ENCODE measurements at places on chromosomes 7 and 10.

GRCh38 chr10:12358863-12359564 lies 9.7 kb downstream of the CAMK1D start:
- DNase-seq, result no peak

DNA sequence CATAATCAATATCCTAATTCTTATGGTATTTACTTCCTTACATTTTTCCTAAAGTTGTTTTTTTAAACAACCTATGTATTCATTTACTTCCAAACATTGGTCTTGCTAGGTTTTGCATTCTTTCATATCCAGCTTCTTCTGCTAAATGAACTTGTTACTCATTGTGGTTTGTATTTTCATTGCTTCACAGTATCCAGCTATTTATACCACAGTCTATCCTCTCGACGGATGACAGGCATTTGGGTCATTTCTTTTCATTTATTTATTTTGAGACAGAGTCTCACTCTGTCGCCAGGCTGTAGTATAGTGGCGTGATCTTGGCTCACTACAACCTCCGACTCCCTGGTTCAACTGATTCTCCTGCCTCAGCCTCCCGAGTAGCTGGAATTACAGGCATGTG lies 66.8 kb downstream of the CCDC6 start:
- peak; percentile 72 for DNase-seq

- DNase-seq, result no peak
Measured at GRCh38 chr7:27189997-27190748, 5.1 kb upstream of the HOXA11 start.

DNA sequence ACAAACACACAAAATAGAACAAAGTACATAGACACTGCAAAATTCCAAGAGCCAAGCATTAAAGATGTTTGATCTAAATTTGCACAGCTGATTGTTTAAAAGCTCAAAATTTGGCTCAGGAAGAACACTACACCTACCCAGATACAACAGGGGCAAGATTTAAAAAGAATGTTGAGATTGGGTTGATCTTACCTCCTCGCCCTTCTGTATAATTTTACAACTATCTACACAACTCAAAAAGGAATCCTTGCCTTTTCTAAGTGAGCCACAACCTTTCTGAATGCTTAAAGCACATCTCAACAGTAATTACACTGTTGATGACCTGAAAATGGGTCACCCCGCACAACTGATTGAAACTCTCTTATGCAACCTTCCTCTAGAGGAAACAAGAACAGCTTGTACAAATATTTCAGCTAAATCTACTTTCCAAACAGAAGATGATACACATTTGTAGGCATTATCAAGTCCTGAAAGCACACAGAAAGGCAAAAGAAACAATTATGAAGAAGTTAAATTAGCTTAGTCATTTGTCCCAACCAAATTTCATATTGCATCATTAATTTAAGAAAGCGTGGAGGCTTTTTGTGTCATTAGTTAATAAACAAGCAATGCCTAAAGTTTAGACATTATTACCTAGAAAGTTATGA lies 75.5 kb downstream of the UBE2H start:
- DNase-seq, result peak; percentile 49

- no peak for DNase-seq
Measured at GRCh38 chr10:113415246-113415645, 137.6 kb upstream of the HABP2 start.

- DNase-seq, result no peak
Measured at GRCh38 chr10:53682458-53682857, 909.9 kb upstream of the MBL2 start.

All from MV-4-11 (cell line).